ENCODE measurements at places on chromosomes 4 and X.

- no peak for DNase-seq
Observed at GRCh38 chr4:102781570-102781969, 20.8 kb upstream of the MANBA start.

- DNase-seq, result no peak
Observed at GRCh38 chrX:111164728-111165127, 68.7 kb downstream of the PAK3 start.

DNA sequence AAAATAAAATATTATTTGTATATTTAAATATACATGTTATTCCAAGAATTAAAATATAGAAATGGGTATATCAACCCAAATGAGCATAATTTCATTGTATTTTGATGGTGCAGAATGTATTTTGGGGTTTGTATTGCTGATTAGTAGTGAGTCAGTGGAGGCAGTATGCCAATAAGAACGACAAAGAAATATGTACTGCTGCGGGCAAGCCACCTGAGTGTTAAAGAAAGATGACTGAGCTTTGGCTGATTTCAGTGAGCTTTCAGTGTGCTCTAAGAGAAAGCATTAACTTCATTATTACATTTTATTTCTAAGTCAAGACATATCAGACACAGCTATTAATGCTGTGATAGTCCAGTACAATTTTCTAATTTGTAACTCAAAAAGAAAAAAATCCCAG, 297.8 kb downstream of the ANK2 start:
- DNase-seq, result no peak

DNA sequence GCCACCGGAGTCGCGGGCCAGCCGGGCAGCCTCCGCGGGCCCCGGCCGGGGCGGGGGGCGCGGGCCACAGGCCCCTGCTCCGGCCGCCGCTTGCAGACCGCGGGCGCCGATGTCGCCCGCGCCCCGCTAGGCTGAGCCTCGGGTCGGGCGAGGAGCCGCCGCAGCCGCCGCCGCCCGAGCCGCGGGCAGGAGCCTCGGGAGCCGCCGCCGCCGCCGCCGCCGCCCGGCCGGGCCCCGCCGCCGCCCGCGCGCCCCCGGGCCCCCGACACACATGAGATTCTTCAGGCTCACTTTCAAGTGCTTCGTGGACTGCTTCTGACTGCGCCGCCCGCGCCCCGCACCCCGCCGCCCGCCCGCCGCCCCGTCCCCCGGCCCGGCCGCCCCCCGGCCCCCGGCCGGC, 345 bp downstream of the SLC6A8 start:
- DNase-seq, result no peak

DNA sequence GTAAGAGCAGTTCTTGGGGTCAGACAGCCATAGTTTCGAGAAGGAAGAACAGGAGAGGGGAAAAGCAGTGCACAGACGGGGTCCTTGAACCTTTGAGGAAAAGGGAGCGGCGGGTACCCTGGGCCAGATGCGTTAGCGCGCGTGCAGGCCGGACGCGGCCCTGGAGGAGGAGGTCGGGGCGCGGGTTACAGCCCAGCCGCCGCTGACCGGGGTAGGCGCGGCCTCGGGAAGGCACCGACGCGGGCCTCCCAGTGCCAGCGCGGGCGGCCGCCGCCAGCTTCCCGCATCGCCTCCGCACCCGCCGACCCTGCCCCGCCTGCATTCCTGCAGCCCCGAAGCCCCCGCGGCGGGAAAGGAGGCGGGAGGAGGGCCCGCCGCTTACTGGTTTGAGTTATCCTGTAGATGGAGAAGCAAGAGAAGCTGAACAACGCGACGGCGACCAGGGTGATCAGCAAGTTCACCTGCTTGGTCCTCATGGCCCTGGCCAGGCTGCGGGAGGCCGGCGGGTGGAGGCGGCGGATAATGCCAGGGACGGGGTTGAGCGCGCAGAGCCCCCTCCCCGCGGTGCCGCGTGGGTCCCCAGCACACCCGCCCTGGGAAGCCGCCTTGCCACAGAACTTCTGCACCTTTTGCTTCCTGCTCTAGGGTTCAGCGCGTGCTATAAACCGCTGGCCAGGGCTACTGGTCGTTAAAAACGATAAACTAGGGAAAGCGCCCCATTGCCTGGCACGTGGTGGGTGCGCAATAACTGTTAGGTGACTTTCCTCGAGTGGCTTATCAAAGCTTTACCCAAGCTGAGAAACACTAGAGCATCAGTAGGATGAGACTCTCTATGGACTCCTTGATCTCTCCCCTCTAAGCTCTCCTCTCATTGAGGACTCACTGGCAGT, at the start of gene MGAT4D:
Gene MGAT4D, minus strand, starts transcription at position 547 of the 890 bp plus-strand sequence. Its CDS starts 71 bp downstream, at position 476.
- no peak for DNase-seq

DNA sequence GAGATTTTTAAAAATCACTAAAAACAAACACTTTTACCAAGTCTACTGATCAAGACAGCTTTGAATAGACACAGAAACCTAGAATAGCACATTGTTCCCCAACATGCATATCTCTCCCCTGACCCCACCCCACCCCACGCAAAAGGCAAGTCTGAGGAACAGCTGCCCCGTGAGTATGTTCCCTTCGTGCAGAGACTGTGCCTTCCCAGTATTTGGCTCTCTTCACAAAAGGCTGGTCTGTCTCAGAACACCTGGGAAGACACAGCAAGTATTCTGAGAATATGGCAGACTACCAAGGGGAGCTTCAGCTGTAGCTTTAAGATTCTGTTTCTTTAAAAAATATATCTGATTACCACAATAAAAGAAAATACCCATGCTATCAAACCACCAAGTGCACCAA, 134.0 kb downstream of the SH3KBP1 start:
- DNase-seq, result no peak

DNA sequence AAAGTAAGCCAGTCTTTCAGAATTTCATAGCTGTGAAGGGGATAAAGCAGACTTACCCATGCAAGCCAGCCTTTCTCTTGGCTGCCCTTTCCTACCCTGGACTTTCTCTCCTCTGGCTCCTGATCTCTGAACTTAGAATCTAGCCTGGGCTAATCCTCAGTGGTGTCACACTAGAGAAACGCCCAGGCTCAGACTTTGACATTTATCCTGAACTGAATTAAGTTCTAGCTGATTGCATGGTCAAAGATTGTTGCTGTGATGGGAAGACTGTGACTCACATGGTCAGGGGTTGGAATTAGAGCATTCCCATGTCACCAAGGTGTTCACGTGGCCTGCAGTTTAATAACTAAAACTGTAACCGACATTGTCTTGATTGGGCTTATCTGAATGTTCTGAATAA, 469.5 kb upstream of the FAT1 start:
- no peak for DNase-seq

GRCh38 chr4:2862528-2862927, 18.9 kb downstream of the ADD1 start:
- DNase-seq, result no peak

DNA sequence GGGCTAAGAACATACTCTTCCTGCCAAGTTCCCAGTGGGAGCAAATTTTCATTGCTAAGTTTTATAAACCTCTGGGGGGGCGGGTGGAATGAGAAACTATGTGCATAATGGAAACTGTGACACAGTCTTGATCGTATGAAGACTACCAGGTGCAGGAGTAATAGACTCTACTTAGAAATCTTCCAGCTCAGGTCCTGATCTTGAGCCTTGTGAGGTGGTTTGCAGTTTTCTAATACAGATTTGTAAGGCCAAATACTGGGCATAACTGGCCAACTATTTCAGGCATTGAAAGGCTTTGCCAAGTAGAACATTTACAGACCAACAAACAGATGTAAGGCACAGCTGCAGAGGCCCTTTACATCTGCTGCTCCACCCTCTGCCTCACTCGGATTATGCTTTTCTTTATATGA, 89.7 kb upstream of the CBR4 start:
- no peak for DNase-seq

DNA sequence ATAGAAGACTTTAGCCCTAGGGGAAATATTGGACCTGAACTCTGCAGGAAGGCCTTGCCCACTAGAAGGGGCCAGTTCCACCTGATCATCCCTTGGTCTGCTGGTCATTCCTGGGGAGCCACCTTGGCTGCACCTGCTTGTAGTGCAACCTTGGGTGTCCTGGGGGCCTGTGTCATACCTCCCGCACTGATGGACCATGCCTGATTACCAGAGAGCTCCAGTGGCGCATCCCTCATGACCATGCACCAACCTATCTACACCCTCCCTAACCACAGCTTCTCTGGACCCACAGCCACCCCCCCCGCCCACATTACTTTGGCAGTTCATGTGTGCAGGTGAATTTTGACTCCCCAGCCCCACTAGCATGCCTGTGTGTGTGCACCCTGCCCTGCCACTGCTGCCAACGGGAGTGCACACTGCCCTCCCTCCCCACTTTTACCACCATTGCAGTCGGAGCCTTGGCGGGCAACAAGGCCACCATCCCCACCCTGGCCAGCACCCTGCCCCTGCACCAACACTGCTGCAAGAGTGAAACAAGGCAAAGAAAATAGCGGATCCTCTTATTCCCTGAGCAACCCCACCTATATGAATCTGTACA, 208.1 kb downstream of the FAM47B start:
- no peak for DNase-seq

DNA sequence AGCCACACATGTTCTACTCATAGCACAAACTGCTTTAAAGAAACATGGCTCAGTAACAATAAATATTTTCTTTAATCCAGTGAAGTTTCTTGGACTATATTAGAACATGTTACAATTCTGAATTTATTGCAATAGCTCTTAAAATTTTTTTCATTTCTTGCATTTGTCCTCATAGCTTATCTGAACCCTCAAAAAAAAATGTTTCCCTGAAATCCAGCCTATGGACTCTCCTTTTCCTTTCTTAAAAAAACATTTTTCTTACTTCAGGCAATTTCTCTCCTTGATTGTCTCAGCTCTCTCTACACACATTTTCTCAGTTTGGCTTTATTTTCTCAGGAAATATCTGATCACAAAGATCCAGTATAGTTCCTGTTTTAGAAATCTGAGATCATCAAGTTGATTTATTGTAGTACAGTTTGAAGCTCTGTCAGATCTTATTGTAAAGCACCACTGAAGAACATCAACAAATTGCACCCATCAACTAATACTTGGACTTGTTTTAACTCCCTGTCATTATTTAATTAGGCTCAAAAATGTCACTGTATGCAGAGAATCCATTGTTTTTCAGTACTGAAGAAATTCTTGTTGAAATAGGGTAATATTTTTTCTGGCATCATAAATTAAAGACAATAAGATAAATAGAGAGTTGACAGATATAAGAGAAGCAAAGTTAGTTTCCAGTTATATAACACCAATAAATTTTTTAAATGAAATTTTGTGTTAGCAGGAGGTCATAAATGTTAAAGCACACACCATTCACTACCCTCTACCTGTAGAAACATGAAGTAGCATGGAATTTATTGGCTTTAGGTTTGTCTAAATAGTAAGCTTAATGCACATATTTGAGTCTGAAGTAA, 317.7 kb downstream of the ARHGAP24 start:
- DNase-seq, result no peak

DNA sequence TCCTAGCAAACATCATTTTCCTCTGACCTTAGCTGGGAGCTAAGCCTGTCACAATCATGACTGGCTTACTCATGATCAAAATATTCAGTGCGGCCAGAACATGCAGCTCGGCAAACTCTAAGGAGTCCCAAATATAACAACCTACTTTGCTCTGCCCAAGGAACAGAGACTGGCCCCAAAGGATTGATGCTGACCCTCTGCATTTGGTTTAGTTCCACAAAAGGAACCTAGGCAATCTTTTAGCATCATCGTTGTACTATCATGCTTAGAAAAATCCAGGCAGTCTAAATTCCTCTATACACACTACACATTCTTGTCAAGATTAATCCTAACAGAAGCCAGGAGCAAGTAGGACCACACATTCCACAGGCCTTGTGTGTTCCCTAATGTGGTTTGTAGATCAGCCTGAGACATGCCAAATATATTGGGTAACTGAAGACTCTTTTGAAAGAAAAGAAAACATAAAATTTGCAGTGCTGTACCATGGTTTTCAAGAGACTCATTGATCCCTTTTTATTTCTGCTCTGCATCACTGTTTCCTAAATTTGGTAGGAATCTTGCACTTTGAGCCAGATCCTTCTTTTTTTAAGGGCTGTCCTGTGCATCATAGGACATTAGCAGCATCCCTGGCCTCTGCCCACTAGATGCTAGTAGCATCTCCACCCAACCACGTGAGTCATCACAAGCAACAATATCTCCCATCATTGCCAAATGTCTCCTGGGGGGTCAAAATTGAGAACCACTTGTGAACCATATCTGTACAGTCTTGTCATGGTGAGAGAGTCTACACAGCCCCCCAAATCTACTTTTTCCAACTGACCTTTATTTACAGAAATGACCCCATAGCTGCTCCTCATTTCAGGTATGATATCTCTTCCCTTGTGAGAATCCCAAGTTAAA, 17.6 kb upstream of the CC2D2A start:
- no peak for DNase-seq

DNA sequence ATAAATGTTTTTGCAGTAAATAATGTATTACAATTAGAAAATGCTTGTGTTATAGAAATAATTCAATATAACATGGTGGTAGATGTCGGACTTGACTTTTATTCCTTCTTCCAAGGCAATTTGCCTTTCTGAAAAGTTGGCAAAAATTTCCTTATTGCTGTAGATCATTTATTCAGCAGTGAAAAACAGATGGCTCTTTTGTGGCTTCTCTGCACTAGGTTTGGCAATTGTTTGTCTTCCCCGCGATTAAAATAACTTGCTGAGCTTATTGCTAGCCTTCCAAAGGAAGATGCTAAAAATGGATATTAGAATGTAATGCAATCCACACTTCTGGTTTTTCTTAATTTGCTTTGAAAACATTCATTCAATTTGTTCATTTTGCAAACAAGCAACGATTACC, 1977.9 kb upstream of the ADGRL3 start:
- no peak for DNase-seq

- no peak for DNase-seq
Observed at GRCh38 chr4:168930413-168931196, 79.5 kb downstream of the CBR4 start.

- DNase-seq, result no peak
Observed at GRCh38 chr4:38004062-38004461, 43.9 kb downstream of the PTTG2 start.

Data from stimulated activated CD8-positive, alpha-beta memory T cell treated with anti-CD3 and anti-CD28 coated beads, Interleukin-7, amount 100 ng/mL, for 1 hour (primary cell).